GM12878 (cell line): ENCODE measurements at places on chromosomes 6 and 20. TPM values are rescaled to one million over a fixed set of nuclear protein-coding genes. Genes with fewer than 3 reads are reported as not detected.

The STMN3 gene
- polyA plus RNA-seq, result 1.4 and 1.5 TPM in 2 replicates

GRCh38 chr6:66623050-66623449, 916.0 kb upstream of the EYS start:
- no peak overlapping the region for H3K4me3 ChIP-seq
- DNase-seq, result no peak
- no peaks in the 10 kb centered on the region for H3K36me3 ChIP-seq
- H3K4me1 ChIP-seq, result no peaks in the 10 kb centered on the region
- no peaks in the 10 kb centered on the region for H3K27me3 ChIP-seq
- H3K27ac ChIP-seq, result no peak overlapping the region

DNA sequence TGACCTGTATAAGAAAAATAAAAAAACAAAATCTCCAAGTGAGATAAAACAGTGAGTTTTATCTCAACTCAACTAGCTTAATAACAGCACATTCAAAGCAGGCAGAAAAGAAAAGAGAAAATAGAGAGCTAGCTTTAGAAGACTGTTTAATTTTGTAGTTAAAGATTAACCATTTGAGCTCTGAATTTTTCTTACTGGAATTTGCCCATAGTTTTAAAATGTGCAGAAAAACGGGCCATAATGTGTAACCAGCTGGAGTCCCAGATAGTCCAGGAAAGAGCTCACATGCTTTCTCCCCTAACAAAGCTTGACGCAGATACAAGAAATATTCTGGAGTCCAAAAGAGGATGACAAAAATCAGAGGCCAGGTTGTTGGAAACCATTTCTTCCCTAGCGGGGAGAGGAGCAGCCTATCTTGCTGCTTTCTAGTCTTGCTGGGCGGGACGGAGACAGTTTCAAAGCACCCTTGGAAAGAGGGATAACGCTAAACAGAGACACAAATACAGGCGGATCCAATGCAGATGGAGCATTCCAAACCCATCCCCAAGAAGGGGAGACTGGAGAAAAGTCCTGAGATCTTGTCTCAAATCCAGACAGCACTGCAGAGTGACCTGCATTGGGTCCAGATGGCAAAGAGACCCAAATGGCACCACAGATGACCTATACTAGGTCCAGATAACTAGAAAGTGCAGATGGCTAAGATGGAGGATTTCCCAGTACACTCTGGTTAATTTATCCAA, 16.1 kb downstream of the TTK start:
- no peaks in the 10 kb centered on the region for H3K4me1 ChIP-seq
- no peak overlapping the region for H3K4me3 ChIP-seq
- DNase-seq, result no peak
- H3K36me3 ChIP-seq, result no peaks in the 10 kb centered on the region; the same call in 1 of the 2 replicates
- no peak overlapping the region for H3K27ac ChIP-seq

The WDR27 gene
- 16.8 and 19.2 TPM in 2 replicates for polyA plus RNA-seq

The ALDH8A1 gene
- 0.12 TPM in 1 of 2 replicates, not detected in the other for polyA plus RNA-seq

GRCh38 chr6:6317825-6318733, 2.4 kb downstream of the F13A1 start:
- no peaks in the 10 kb centered on the region for H3K36me3 ChIP-seq
- DNase-seq, result no peak
- no peak overlapping the region for H3K27ac ChIP-seq
- no peaks in the 10 kb centered on the region; the same call in 1 of the 2 replicates for H3K27me3 ChIP-seq
- peaks cover 15% of the 10 kb centered on the region for H3K4me1 ChIP-seq

The PSORS1C1 gene
- polyA plus RNA-seq, result 0.37 TPM in 1 of 2 replicates, not detected in the other

DNA sequence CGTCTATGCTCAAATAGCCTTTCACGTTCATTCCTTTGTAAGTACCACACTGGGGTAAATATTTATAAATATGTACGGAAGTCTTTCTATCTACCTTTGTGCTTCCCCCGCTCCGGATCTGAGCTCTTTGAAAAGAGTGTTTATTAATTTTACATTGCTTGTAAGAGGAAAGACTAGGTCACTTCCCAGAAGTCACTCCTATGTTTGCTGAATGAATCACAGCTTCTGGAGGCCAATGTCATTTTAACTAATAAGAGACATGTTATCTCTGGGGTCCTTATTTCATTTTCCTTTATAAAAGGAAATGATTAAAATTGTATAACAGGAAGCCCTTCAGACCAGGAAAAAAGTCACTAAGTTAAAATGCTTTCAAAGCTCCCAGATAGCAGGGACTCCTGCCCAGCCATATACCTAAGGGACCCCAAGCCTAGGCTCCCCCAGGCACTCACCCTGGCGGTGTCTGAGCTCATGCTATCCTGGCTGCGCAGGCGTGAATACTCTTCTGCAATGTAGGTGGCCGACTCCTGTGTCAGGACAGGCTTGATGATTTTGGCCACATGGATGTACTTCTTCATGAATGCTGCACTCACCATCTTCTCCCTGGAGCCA, 12.6 kb downstream of the MCM3 start:
- H3K27ac ChIP-seq, result no peak overlapping the region
- DNase-seq, result no peak
- H3K36me3 ChIP-seq, result peaks cover 31% of the 10 kb centered on the region
- H3K27me3 ChIP-seq, result no peaks in the 10 kb centered on the region
- no peak overlapping the region for H3K4me3 ChIP-seq
- no peaks in the 10 kb centered on the region for H3K4me1 ChIP-seq

The LRRN4 gene
- polyA plus RNA-seq, result not detected in 2 replicates

- H3K4me1 ChIP-seq, result no peaks in the 10 kb centered on the region
- no peak for DNase-seq
- no peak overlapping the region for H3K27ac ChIP-seq
- no peak overlapping the region for H3K4me3 ChIP-seq
- H3K27me3 ChIP-seq, result no peaks in the 10 kb centered on the region
These were observed 166.1 kb downstream of the CD83 start for GRCh38 chr6:14283600-14284235.

- no peak for DNase-seq
- no peaks in the 10 kb centered on the region for H3K36me3 ChIP-seq
- no peaks in the 10 kb centered on the region for H3K4me1 ChIP-seq
- no peaks in the 10 kb centered on the region for H3K27me3 ChIP-seq
These were observed 60.8 kb downstream of the FAM83B start for GRCh38 chr6:54907355-54907754.

DNA sequence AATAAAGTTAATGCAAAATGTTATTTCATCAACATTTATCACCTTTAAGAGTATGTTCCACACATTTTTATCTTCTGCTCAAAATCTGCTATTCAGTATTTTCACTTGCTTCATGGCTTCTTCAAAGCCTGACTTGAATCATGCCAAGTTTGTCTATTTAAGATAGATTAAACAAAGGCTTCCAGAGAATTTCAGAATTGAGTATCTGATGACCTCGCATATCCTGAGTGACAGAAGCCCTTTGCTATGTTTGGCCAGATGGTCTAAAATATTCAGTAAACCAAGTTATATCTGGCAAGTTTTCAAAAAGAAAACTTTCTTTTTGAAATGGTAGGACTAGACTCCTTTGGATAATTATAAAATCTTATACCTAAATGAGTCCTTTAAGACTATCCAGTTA, 348.9 kb upstream of the KCNQ5 start:
- no peaks in the 10 kb centered on the region for H3K4me1 ChIP-seq
- H3K36me3 ChIP-seq, result no peaks in the 10 kb centered on the region
- no peak overlapping the region for H3K27ac ChIP-seq

DNA sequence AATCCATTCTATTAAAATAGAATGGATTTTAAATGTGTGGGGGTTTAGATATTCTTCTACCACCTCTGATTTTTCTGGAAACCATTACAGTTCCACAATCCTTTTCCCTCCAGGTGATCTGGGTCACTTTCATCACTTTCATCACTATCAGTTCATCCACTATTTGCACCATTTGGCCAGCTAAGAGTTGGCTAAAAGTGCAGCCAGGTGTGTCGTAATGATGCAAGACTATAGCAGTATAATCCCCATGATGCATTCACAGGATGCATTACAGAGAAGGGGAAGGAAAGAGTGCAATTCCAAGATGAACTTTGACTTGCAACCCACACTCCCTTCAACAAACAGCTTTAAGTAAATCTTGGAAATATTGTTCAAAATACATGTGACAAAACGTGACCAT, 4.9 kb downstream of the FUCA2 start:
- peaks cover 29% of the 10 kb centered on the region for H3K4me1 ChIP-seq
- H3K27ac ChIP-seq, result no peak overlapping the region
- H3K36me3 ChIP-seq, result peaks cover 7% of the 10 kb centered on the region
- H3K27me3 ChIP-seq, result no peaks in the 10 kb centered on the region
- DNase-seq, result no peak
- no peak overlapping the region for H3K4me3 ChIP-seq

The CLIC5 gene
- polyA plus RNA-seq, result not detected in 2 replicates

The RAET1G gene
- not detected in 2 replicates for polyA plus RNA-seq

DNA sequence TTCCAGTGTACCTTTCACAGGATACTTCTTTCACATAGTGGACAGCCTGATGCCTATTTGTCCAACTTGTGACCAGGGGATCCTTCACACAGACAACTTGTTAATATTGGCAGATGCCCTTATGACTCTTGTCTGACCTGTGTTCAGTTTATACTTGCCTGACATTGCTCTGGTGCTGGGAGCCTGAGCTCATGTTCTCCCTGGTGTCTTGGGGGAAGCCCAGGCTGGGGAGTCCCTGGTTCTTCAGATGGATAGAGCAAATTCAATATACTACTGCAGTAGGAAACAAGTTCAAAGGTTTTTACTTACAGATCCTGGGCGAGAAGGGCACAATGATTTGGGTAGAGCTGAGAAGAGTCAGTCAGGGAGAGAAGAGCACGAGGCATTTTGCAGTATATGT, 76.1 kb downstream of the NKAIN2 start:
- no peak overlapping the region for H3K27ac ChIP-seq
- no peaks in the 10 kb centered on the region for H3K27me3 ChIP-seq
- H3K36me3 ChIP-seq, result no peaks in the 10 kb centered on the region
- H3K4me1 ChIP-seq, result no peaks in the 10 kb centered on the region
